Left lung (tissue), 14 donors: ENCODE measurements at places on chromosomes 12 and 14.

- no peak for DNase-seq
Observed at GRCh38 chr12:97223419-97223818, 239.2 kb upstream of the RMST start.

- no peak for DNase-seq
Observed at GRCh38 chr14:53032161-53032803, 81.4 kb upstream of the FERMT2 start.

- DNase-seq: no peak
Observed at GRCh38 chr12:50203691-50204090, 36.5 kb upstream of the CERS5 start.

DNA sequence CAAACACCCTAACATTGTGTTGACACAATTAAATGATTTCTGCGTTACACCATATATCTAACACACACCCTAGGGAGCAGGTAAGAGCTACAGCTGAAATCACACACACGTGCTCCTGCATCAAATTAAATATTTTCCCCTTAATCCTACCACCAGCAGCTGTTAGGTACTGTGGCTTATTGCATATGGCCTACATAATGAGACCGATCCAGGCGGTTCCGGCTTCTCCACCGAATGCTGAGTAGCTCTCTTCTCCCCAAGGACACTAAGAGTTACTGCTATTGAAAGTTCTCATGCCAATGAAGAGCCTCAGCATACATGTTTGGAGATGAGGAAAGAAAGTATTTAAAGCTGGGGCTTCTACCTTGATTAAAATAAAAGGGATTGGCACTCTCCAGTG is 472.2 kb upstream of the STXBP6 start:
- DNase-seq: no peak

DNA sequence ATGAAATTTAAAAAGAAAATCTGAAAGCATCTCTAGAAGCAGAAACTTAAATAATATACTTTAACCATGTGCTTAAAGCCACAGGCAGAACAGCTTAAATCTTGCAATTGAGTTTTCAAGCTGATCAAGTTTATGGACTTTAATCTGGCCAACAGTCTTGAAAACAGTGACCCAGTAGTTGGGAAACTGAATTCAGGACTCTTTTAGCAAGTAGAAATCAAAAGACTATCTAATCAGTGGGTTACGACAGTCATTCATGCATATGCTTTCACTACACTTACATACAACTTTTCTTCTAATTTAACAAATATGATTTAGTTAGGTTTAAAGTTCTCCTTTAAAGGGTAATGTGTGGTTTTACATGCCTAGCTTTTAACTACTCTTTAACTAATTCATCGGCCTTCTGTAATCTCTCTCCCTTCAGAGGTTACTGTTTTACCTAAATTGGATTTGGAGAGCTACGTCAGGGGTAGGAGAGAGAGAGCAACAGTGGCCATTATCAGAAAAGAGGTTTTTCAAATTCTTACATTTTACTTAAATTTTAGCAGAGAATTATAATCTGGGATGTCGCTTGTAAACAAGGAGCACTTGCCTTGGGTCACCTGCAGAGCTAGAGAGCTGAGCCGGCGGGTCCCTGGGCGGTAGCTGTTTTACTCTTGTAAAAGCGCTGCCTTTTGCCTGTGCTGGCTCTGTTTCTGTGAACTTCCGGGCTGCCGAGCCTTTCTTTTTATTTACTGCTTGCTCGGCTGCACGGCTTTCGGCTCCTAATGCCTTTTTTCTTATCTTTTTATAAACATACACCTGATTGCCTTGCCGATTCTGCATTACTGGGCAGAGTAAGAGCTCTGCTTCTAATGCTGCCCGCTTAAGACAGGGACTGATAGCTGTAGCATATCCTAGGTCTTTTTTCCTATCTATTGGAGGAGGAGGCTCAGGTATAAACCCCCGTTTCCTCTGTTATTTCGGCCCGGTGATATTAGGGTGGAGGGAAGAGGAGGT is 17.4 kb upstream of the LYZ start:
- DNase-seq: peak; percentile 36

DNA sequence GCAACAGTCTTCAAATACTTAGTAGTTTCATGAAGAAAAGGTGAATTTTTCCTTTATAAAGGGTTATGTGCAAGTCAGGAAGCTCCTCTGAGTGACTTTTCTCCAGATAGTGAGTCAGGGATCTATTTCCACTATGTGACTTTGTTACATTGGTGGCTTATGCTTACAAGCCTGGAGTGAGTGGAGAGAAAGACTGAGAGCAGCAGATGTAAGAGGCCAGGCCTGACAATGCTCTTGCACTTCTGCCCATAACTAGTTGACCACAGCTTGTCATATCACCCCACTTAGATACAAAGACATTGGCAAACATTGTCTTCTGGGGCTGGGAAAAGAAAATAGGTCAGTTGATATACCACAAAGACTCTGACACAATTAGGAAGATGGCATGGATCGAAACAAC is 236.5 kb downstream of the PDZRN4 start:
- no peak for DNase-seq

DNA sequence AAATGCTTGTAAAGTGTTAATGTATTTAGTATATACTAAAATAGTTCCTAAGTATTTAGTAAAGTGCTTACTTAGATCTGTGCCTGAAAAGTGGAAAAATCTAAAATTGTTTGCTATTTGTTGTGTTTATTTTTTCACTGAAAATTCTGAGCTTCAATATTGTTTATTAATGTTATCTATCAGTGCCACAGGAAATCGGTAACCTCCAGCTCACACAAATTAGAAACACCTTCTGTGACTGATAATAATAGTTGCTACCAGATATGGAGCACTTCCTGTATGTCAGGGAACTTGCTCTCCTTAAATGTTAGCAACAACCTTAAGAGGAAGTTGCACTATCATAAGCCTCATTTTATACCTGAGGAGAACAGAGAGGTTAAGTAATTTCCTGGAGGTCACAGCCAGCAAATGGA is 723 bp upstream of the LRP10 start:
- no peak for DNase-seq
